DMS79 treated with DMSO at 0.1 percent for 48 hours (cell line): ENCODE measurements at places on chromosomes 16 and 17.

GRCh38 chr16:49204191-49204590 lies 77.4 kb downstream of the CBLN1 start:
- no peak for DNase-seq

GRCh38 chr16:48384520-48385252 lies 527 bp downstream of the SIAH1 start:
- DNase-seq = no peak

DNA sequence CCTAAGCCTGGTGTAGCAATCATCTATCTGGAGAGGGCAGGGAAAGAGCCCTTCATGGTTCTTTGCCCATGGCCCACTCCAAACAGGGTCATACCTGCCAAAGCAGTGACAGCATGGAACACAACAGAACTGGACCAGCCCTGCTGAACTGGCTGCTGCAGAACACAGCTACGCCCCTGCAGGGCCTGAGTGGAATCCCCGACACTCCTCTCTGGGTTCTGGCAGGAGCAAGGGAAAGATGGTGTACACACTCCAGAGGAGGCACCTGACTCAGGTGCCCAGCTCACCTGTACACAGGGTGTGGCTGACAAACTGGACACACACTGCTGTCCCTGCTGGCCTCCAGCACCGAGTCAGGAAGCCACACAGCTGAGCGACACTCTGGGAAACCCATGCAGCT lies 19.8 kb downstream of the MIEF2 start:
- DNase-seq = peak; percentile 9

- DNase-seq = no peak
These were observed 4.1 kb upstream of the MED24 start for GRCh38 chr17:40058186-40058784.

- DNase-seq = no peak
These were observed 16.2 kb upstream of the KPNA2 start for GRCh38 chr17:68019336-68019674.
